Stimulated activated CD4-positive, alpha-beta T cell treated with anti-CD3 and anti-CD28 coated beads, Interleukin-2, amount 100 ng/mL, for 24 hours (primary cell): ENCODE measurements at places on chromosomes 13 and 19.
A peak's percentile ranks its signal among the peaks of the same experiment; 100 is the strongest.

DNA sequence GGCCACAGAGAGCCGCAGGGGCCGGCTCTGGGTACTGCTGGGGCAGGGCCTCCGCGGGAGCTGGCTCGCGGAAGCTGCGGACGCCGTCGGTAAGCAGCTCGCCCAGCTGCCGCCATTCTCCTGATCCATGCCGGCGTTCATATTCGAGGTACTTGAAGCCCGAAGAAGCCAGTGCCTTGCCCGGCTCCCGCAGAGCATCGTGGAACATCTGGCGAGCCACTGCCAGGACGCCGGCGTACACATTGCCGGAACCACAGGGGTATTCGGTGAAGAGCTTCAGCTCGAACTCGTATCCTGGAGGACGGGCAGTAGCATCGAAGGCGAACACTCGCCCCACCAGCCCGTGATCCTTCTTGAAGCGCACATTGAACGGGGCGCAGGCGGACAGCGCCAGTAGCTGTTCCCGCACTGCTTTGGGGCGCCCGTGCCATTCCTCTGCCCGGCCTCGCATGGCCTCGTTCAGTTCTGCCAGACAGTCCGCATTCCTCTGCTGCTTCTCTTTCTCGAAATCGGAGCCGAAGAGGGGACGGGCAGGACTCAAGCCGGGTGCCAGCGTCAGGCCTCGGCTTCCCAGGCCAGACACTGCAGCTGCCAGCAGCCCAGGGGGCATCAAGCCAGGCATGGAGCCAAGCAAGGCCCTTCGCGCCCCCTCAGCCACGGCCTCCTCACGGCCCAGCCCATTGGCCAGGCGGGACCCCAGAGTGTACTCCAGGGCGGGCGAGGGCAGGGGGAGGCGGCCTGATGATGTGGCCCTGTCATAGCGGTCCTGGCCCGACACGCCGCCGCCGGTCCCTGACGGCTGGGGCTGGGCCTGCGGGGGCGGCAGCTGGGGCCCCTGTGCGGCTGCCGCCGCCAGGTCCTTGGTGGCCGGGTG is 1.0 kb downstream of the IRF2BP1 start:
- peak; percentile 41 for DNase-seq

GRCh38 chr19:12664406-12665280 is 1.9 kb downstream of the MAN2B1 start:
- peak; percentile 27 for DNase-seq

DNA sequence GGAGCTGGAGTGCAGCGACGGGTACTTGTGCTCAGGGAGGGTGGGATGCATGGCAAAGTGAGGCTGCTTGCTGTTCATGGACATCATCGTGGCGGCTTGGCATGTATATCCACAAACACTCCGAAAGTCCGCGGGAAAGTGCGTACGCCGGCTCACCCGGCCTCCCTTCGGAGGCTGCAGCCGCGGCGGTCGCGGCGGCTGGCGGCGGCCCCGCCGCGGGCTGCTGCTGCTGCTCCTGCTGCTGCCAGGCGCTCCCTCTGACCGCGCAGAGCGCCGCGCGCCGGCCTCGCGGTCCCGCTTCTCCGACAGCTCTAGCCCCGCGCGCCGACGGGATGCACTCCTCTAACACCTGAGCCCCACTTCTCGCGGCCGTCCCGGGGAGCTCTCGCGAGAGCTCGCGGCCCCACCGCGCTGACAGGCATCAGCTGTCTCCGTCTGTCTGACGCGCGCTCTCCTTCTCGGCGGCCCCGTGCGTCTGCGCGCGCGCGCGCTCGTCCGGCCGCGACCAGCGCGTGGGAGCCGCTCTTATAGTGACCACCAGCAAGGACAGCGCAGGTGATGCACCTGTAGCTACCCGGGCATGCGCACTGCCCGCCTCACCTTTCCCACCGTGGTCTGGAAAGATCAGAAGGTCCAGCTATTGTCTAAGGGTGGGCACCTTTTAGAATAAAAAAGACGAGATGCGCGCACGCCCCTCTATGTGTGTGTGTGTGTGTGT is at the start of gene POU4F1:
TSS of gene POU4F1 (minus strand) at position 313 of the 718 bp plus-strand sequence. CDS start at position 87, 226 bp downstream.
- peak; percentile 76 for DNase-seq

GRCh38 chr13:102401766-102402165 is at the start of gene FGF14:
Gene FGF14 (minus strand): TSS chr13:102402048.
- DNase-seq: no peak

DNA sequence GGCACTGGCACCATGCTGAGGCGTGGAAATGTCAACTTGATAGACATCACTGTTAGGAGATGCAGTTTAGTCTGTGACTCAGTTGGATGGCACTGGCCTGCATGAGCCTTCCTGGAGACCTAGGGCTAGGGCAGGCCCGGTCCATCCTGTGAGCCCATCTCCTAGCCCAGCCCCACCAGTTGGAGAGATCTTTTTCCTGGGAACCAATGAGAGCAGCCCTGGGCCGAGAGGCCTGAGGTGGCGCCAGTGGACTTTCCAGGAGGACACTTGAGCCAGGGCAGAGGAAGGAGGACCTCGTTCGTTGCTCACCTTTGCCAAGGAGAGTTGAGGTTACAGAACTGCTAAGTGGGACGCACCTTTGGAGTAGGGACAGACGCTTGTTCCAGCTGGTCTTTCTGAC is 100.5 kb upstream of the TEX29 start:
- DNase-seq: no peak

GRCh38 chr19:16326401-16327168 is 2.0 kb downstream of the KLF2 start:
- peak; percentile 25 for DNase-seq

DNA sequence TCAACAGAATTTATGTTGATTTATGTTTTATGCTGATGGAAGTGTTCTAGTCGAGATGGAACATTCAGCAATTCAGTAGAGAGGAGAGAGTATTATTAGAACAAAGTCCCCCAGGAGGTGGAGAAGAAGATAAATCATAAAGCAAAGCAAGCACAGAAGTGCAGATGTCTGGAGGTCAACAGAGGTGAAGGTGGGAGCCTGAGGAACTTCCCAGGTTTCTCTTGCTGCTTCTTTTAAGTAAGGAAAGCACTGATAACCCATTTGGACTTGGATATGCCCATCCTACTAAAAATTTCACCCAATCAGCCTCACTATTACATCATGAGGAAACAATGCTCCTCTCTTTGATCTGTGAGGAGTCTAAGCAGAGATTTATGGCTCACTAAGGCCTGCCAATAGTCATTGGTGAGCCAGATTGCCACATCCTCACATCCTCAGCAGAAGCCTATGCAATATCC is 98.8 kb downstream of the EPSTI1 start:
- DNase-seq: no peak

- no peak for DNase-seq
Measured at GRCh38 chr19:34851277-34851804, 75.4 kb upstream of the ZNF30 start.

DNA sequence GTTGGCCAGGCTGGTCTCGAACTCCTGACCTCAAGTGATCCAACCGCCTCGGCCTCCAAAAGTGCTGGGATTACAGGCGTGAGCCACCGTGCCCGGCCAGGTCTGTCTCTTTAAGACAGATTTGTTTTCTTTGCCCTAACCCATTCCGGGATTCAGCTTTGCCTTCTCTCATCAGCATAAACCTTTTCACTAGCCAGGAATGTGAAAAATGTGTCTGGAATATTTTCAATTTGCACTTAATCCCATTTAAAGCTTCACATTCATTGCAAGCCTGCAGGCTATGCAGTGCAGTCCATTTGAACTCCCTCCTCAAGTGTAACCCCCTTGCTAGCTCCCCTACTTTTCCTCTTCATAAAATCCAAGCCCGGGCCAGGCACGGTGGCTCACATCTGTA is 880 bp upstream of the TMEM160 start:
- no peak for DNase-seq

DNA sequence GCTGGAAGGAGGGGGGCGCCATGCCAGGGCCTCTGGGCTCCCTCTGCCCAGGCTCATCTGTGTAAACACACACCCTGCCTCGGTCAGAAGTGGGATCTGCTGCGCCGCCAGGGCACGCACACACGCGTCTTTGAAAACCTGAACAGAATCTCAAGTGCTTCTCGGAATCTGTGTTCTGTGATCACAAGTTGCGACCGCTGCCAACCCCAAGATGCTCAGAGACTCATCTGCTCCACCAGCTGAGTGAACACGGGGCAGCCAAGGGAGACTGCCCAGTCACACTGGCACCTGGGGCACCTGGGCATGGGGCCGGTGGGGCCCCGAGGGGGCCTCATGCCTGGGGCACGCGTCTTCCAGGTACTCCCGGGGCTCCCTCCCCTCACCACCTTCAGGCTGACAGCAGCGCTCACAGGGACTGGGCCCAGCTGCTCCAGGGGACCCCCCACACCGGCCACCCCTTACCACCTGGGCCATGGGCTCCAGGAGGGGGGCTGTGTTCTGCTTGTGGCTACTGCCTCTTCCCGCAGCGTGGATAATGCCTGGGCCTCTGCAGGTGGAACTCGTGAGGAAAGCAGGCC is 59.0 kb downstream of the KLF2 start:
- DNase-seq: no peak

- DNase-seq: no peak
Measured at GRCh38 chr13:62635161-62635560, 1219.5 kb upstream of the PCDH20 start.

GRCh38 chr19:11421371-11422098 is 2.4 kb upstream of the RGL3 start:
- peak; percentile 47 for DNase-seq

GRCh38 chr19:38880882-38881609 is 3.0 kb upstream of the RINL start:
- DNase-seq: no peak

- peak; percentile 42 for DNase-seq
Measured at GRCh38 chr19:41998246-41999020, 4.4 kb upstream of the ATP1A3 start.

GRCh38 chr13:110331362-110331761 is 24.3 kb downstream of the COL4A2 start:
- DNase-seq: no peak

DNA sequence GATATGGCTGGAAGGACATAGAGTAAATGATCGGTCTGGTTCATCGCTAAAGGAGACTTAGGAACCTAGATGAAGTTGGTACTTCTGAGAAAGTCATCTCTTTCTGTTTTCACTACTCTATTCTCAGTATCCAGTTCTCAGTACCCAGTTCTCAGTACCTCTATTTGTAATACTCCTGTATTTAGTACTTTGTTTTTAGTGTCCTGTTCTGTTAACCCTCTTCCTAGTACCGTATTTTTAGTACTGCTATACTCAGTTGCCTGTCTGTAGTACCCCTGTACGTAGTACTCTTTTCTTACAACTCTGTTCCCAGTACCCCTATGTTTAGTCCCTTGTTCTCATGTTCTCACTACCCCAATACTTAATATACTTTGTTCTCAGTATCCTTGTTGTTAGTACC is 1.2 kb downstream of the RFXAP start:
- no peak for DNase-seq

DNA sequence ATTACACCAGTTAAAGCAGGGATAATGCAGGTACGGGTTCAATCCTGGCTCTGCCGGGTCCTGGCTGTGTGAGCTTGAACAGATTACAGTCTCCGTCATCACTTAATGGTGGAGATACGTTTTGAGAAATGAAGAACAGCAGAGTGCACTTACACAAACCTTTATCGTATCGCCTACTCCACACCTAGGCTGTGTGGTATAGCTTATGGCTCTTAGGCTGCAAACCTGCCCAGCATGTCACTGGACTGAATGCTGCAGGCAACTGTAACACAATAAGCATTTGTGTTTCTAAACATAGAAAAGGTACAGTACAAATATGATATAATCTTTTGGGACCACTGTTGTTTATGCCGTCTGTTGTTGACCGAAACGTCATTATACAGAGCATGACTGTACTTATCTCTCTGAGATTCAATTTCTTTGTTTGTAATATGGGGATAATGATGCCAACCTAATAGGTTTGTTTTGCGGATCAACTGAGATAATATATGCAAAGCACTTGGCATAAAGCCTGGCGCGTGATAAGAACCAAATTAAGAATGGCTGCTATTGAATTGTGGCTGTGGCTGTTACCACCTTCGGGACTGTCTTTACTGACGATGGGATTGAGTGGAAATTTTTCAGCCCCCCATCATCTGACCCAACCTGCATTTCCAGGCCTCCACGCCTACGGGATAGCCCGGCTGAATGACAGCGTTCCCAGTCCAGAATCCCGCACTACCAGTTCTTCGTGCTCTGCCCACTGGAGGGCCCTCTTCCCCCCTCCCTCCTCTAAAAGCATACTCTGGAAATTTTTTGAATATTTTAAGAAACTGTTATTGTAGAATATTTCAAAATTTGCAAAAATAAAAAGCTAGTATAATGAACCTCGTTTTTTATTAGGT is 11.2 kb downstream of the KRTDAP start:
- no peak for DNase-seq

DNA sequence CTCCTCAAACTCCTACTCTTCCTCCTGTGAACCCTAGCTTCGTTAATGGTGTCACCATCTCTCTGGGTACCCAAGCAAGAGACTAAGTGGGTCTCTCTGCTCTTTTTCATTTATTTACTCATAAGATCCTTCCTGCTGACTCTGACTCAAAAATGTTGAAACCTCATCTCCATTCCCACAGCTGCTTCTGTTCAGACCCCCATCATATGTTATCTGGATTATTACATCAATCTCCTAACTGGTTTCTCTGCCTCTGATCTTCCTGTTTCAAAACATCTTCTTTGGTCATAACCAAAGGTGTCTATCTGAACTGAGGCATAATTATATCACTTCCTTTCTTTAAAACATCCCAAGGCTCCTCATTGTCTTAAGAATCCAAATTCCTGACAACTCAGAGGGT is 2.0 kb upstream of the MEDAG start:
- no peak for DNase-seq

GRCh38 chr13:32033744-32034143 is 2.2 kb downstream of the FRY start:
- DNase-seq: no peak

DNA sequence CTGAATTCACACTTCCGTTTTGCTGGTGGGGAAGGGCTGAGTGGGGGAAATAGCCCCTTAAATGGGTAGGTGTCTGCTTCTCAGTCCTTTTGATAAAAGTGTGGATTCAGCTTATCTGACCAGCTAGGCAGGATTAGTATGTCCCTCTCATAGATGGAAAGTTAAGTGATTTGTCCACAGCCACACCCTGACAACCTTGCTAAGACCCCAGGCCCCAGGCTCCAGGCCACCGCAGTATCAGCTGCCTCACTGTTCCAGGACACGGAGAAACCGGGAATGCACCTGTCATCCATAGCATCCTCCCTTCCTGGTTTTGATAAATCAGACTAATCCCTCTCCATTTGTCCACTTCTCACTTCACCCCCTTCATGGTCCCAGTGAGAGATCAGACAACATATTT is 197.7 kb downstream of the USP12 start:
- DNase-seq: no peak

GRCh38 chr19:22945560-22945959 is 57.4 kb downstream of the ZNF728 start:
- DNase-seq: no peak

DNA sequence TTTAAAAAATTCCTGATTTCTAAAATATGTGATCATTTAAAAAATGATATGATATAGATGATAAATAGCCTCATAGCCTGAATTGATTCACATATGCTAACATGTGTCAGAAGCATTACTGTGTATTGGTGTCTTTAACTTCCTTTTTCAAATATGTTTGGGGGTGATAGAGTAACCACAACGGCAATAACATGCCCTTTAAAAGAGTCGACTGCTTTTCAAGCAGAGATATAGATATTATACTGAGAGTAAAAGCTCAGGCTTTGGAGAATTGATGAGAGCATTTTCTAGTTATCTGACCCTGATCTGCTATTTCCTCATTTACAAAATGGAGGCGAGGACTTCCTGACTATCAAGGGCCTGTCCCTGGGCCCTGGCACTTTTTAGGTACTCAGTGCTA is 260.5 kb downstream of the DCT start:
- DNase-seq: no peak
